Natural killer cell (primary cell): ENCODE measurements at places on chromosomes 12 and 14.

- no peak for DNase-seq
These were observed 60.3 kb upstream of the KRR1 start for GRCh38 chr12:75571656-75572205.

GRCh38 chr12:89373763-89374572, 21.7 kb upstream of the DUSP6 start:
- no peak for DNase-seq

- DNase-seq = no peak
These were observed 166.1 kb upstream of the EEA1 start for GRCh38 chr12:93094988-93095737.

- peak; percentile 76 for DNase-seq
These were observed at the start of gene SPATS2 for GRCh38 chr12:49367381-49368239. Gene SPATS2, plus strand, starts transcription at chr12:49367462. Its CDS starts 93,551 bp downstream, at chr12:49461013.

DNA sequence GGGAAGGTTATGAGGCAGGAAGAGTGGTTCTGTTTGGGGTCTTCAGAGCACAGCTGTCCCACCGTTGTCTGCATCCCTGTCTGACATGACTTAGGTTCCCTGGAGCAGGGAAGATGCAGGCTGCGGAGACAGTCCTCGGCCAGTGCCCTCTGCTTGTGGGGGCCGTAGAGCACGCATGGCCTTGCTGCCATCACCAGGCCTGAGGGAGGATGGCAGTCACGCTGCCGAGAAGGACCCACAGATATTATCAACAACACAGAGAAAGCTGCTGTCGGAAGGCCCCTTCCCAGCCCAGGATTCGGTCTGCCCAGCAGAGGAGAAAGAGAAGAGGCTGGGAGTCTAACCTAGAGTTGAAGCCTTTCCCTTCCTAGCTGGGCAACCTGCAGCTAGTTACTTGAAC, 35.0 kb downstream of the ERH start:
- no peak for DNase-seq
